ENCODE measurements at places on chromosomes 11 and 22.

DNA sequence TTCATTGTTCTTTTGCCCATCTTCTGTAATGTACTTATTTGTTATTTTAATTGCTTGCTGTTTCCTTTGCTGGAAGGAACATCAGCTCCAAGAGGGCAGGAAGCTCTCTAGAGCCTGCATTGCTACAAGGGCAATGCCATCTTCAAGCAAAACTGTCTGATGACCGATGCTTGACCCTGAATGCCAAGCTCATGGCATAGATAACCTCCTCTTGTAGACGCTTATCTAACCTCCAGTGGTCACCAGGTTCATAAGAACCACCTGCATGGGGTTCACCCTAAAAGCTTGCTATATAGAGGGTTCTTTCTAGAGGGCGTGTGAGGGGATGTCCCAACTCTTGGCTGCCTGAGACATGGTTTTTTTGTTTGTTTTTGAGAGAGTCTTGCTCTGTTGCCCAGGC lies 16.5 kb downstream of the FADS3 start:
- no peak for DNase-seq

DNA sequence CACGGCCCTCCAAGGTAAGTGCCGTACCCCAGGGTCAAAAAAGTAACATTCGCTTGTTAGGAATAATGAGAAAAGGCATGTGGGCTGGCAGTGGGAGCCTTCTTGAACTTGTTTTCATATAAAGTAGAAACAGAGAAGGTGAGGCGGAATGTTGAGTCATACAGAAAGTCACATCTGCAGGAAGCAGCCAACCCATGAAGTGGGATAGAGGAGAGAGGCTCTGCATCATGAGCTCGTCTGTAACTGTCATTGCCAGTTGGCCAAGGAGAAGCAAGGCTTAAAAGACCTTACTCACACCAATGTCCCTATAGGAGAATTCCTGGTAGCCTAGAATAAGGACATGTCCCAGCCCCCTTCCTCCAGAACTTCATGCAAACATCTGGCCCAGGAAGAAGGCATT lies 253.3 kb downstream of the BUD13 start:
- no peak for DNase-seq

DNA sequence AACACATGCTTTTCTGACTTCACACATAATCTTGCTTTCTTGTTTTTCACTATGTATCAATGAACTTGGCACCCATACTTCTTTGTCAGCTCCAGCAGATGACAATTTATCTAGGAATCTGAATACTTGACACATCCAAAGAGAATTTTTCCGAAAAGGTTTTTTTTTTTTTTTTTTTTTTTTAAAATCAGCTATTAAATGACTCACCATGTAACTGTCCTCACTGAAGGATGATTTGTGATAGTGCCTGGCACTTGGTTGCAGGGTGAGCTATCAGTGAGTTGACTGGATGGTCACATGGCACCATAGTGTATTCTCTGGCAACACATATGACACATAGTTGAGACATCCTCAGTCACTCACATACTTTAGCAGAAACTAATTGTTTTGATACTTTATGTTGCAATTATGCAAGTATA lies 133.4 kb upstream of the E2F8 start:
- no peak for DNase-seq

GRCh38 chr11:75474878-75475766 lies 42.1 kb upstream of the KLHL35 start:
- DNase-seq = peak; percentile 74

DNA sequence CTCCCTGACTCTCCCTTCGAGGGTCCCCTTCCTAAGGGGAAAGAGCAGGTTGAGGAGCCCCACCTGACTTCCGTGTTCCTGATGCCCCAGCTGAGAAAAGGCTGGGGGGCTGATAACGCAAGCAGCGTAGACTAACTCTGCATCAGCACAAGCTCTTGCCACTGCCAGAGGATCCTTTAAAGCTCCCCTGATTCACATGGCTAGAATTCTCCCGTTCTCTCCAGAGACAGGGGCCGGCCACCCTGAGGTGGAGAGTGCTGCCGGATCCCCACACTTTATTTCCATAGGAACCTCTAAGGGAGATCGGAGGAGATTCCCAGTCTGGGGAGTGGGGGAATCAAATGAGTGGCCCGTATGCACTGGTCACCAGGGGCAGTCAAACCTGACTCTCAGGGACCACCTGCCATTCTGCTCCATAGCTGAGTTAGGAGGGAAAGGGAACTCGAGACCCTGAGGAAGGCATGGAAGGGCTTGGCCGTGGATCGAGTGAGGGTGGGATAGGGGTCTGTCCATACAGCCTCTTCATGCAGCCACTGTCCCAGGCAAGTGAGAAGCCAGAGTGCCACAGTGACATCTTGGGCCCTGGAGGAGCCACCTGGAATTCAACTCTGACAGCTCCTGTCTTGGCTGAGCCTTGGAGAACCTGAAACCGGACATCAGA lies 1.4 kb upstream of the VSIG10L2 start:
- no peak for DNase-seq

- DNase-seq = no peak
These were observed 546.8 kb downstream of the ETS1 start for GRCh38 chr11:128040603-128041002.

DNA sequence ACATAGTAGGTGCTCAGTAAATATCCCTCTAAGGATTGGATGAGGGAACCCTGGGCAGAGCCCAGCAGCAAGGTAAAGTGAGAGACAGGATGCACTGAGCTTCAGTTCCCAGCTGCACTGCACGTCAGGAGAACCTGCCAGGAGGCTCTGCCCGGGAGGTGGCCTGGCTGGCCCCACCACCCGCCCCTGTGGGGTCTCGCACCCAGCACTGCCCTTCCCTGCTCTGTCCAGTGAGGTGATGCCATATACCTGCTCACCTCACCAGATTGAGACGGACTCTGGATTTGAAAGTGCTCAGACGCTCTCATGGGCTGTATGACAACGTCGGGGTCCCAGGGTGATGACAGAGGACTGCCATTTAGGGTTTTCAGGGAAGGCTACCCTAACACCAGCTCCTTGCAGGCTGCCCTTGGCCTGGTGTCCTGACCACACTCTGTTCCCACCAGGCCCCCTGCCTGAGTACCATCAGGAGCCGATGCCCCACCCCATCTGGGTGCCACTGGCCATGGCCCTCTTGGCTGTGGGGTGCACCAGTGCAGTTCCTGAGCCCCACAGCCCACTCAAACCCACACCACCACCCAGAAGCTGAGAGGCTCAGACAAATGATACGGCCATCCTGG lies 61.7 kb upstream of the FGF3 start:
- DNase-seq = no peak

DNA sequence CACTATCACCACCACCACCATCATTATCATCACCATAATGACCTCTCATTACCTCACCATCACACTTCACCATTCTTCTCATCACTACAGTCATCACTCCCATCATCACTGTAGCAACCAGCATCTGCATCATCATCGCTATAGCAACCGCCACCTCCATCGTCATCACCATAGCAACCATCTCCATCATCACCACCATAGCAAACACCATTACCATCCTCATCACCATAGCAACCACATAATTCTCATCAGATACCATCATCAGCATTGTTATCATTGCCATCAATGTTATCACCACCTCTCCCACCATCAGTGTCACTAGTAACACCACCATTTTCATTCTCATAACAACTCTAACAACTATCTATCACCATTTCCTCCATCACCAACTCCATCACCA lies 23.1 kb upstream of the CD82 start:
- DNase-seq = no peak

GRCh38 chr11:118447423-118447822 lies 11.1 kb downstream of the KMT2A start:
- DNase-seq = no peak

DNA sequence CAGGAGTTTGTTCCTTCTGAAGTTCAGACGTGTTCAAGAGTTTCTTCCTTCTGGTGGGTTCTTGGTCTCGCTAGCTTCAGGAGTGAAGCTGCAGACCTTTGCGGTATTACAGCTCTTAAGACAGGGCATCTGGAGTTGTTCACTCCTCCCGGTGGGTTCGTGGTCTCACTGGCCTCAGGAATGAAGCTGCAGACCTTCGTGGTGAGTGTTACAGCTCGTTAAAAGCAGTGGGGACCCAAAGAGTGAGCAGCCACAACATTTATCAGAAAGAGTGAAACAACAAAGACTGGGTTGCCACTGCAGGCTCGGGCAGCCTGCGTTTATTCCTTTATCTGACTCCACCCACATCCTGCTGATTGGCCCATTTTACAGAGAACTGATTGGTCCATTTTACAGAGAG lies 373.1 kb downstream of the ETS1 start:
- no peak for DNase-seq

GRCh38 chr11:3802011-3802790 lies 4.8 kb upstream of the NUP98 start:
- no peak for DNase-seq

GRCh38 chr11:45333001-45333971 lies 47.1 kb upstream of the SYT13 start:
- DNase-seq = no peak

GRCh38 chr11:94134651-94135512 lies 6.2 kb downstream of the PANX1 start:
- peak; percentile 46 for DNase-seq
